ENCODE measurements at places on chromosomes 3 and 15.

GRCh38 chr15:39468331-39468730 lies 112.5 kb upstream of the THBS1 start:
- no peak for DNase-seq

GRCh38 chr3:2851835-2852234 lies 258.3 kb downstream of the IL5RA start:
- no peak for DNase-seq

DNA sequence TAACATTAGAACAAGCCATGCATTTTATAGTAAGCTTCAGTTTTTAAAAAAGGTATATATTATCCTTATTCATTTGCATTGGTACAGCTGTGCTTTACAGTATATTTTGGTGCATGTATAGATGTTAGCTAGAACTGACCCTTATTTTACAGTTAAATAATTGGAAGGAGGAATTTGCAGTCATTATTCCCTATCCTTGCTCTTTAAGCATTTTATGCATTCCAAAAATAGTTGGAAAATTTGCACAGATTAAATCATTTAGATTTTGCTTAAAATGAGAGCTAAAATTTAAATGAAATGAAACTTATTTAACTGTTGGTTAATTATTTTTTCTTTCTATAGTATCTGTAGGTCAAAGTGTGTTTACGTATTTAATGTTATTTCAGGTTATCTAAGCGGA lies 667.1 kb downstream of the NAALADL2 start:
- DNase-seq: no peak

GRCh38 chr15:65212097-65212496 lies 824 bp upstream of the CILP start:
- peak; percentile 11 for DNase-seq

DNA sequence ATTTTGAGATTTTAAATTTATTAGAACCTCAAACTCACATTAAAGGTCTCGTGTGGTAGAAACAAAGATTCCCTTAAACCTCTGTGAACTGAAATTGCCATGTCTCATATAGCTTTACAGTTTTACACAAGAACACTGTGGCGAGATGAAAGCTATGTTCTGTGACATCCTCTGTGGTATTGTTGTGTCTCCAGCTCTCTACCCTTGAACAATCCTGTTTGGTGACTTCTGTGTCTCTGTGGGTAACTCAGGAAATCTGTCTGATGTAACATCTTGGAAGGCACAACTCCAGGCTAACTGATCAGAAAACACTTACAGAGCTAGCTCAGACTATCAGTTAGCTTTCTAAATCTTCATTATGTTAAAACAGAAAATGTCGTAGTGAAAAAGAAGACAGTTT lies 318.8 kb upstream of the GBE1 start:
- no peak for DNase-seq

DNA sequence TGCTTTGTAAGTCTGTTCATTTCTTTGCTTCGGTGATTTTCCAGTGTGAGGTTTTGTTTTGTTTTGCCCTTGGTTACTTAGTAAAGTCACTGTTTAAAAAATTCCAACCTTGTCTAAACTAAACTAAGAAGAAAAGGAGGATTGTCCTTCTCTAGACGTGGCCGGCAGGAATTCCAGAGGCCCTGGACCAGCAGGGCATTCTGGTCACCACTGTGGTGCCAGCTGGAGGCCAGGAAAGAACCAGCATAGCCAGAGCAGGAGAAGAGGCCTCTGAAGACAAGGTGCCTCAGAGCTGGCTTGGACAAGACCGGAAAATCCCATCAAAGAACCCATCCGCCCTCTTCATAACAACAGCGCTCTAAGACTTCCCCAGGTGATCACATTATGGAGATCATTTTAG lies 8.2 kb downstream of the PLOD2 start:
- no peak for DNase-seq

DNA sequence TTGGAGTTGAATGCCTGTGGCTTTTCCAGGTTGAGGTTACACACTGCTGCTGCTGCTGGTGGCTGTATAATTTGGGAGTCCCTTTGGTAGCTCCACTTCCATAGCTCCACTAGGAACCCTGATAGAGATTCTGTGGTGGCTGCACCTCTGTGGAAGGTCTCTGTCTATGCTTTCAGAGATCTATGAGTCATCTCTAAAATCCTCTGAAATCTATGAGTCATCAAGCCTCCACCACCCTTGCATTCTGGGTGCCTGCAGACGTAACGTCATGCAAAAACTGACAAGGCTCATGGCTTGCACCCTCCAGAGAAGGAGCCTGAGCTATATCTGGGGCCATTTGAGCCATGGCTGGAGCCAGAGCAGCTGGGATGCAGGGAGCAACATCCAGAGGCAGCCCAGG lies 1037.0 kb upstream of the CFAP20DC start:
- DNase-seq: peak; percentile 5

DNA sequence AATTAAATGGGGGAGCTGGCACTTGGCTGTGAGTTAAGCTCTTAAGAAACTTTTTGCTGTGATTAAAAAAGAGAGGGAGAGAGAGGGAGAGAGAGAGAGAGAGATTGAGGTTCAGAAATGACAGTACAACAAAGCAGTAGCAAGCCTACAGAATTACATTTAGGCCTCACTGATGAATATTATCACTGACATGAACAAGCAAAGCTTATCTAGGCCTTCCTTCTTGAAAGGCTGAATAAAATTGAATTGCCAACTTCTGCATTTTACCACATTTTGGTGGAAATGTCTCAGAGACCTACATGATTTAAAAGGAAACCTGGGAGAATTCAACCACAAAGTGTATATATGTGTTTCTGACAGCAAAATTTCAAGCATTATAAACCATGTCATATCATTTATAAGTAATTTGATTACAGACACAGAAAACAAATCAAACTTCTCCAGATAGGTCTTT lies 530.8 kb downstream of the SOX2 start:
- no peak for DNase-seq

DNA sequence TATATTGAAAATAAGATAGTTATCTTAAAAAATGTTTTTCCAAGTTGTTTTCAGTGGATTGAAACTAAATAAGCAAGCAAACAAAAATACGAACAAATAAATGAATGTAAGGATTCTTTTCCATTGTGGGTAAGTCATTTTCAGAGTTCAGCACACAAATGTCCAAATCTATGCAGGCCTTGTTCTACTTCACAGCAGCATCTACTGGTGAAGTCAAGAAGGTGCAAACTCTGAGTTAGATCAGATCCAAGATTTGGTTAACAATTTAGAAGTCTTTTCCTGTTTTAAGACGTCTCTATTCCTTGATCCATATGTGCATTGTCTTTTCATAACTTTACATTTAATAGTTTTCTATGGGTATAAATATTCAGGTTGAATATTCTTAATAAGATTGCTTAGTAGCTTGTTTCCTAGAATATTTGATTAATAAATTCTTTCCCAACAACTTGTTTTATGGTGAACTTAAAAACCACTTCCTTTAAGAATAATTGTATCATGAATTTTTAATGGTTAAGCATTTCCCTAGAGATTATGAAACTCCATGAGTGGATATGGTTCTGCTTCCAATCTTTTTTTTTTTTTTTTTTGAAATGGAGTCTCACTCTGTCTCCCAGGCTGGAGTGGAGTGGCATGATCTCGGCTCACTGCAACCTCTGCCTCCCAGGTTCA lies 10.5 kb downstream of the PTX3 start:
- DNase-seq: peak; percentile 81

- DNase-seq: no peak
Observed at GRCh38 chr3:117750674-117751269, 1041.2 kb downstream of the TUSC7 start.

- no peak for DNase-seq
Observed at GRCh38 chr15:52710708-52711389, 31.7 kb upstream of the ATOSA start.

DNA sequence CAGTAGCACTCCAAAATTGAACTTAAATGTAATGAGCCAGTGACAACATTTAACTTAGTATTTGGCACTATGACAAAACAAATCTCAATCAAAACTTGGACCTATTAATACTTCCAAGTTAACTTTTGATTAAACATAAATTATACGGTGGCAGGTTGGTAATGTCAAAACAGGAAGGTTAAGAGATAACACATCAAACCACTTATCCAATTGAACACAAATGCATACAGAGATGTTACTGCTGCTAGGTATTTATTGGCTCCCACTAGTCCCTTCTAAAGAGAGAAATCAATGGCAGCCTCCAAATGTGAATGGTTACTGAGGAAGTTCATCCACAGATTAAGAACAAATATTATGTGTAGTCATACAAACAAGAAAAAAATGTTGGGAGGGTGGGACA lies 1.8 kb downstream of the GSK3B start:
- DNase-seq: no peak

GRCh38 chr3:144109944-144110343 lies 138.3 kb downstream of the DIPK2A start:
- DNase-seq: no peak

DNA sequence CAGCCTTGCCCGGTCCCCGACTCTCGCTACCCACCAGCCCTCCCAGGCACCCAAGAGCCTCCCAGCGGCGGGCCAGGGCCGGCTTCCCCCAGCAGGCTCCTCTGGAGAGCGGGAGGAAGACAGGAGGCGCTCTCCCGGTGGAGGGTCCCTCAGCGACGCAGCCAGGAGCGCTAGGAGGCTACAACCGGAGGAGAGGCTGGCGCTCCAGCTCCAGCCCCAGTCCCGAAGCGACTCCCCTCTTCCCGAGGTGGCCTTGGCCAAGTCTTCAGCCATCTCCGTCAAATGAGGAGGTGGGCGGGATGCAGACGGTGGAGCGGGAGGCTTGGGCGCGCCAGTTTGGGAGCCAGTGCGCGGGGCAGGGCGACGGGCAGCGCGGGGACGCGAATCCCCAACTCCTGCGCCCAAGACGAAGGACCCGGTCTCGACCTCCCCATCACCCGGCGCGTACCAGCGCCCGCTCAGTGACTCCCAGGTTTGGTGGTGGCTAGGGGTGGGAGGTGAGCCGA lies 722 bp downstream of the CHRNA3 start:
- no peak for DNase-seq

DNA sequence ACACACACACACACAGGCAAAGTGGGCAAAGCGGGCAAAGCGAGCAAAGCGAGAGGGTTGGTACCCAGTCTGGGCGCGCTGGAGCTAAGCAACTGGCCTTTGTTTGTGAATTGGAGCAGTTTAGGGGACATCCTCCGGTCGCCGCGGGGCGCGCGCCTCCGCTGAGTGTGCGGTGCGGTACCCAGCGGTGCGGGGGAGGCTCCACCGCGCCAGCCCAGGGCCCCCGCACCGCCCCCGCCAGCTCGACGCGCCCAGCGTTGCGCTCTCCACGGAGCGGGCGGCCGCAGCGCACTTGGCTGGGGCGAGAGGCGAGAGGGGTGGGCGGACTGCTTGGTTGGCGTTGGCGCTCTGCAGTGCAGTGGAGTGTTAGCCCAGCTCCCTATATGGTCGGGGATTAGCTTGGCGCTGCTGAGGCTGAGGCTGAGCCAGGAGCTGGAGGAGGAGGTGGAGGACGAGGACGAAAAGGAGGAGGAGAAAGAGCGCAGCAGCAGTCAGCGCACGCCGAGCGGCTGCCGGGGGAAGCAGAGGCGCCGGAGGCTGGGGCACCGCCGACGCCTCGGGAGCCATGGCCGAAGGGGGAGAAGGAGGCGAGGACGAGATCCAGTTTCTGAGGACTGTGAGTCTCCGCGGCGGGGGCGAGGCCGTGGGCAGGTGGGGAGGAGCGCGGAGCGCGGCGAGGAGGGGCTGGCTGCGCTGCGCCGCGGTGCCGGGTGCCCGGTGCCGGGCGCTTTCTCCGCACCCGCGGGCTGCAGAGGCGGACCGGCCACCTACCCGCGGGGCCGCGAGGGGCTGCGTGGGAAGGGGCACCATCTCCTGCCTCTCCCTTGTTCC lies at the start of gene RYR3:
Gene RYR3, plus strand, starts transcription at position 487 of the 831 bp plus-strand sequence. Its CDS starts 79 bp downstream, at position 566.
- no peak for DNase-seq

DNA sequence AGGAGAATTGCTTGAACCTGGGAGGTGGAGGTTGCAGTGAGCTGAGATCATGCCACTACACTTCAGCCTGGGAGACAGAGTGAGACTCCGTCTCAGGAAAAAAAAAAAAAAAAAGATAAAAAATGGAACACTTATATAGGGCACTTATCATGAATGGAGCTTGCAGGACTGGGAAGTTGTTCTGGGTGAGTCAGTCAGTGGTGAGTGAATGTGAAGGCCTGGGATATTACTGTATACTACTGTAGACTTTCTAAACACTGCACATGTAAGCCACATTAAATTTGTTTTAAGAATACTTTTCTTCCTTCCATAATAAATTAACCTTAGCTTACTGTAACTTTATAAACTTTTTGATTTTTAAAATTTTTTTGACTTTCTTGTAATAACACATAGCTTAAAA lies 59.8 kb downstream of the SFMBT1 start:
- no peak for DNase-seq

- peak; percentile 60 for DNase-seq
Observed at GRCh38 chr3:45987368-45988291, 8.0 kb downstream of the FYCO1 start.

DNA sequence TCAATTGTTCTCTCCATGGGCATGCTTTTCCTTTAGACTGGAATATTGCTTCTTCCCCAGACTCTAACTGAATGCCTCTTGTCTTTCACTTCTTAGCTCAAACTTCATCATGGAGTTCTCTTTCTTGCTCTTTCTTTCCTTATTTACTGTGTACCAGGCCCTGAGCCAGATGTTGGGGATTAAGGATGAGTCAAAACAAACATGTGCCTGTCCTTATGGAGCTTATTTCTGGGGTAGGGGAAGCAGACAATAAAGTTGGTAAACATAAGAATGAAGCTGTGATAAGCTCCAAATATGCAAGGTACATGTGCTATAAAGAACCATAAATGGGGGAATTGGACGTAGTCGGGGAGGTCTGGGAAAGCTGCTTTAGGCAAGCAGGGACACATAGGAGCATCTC lies 145.8 kb downstream of the ALDH1A2 start:
- no peak for DNase-seq

DNA sequence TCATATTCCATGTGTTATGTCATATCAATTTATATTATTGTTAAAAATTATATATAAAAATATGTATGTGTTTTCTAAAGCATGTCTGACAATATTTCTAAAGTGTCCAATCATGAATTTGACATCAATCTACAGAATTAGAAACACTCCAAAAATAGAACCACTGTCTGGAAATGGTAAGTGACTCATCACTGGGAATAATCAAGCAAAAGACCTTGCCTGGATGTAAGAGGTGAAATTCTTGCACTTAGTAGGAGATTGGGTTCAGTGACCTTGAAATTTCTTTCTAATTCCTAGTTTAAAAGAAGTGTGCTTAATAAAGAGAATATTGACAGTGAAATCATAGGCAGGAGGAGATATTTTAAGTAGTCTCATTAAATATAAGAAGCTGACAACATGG lies 188.8 kb downstream of the ZNF385D start:
- no peak for DNase-seq

GRCh38 chr15:74995779-74996765 lies 709 bp downstream of the SCAMP5 start:
- no peak for DNase-seq

DNA sequence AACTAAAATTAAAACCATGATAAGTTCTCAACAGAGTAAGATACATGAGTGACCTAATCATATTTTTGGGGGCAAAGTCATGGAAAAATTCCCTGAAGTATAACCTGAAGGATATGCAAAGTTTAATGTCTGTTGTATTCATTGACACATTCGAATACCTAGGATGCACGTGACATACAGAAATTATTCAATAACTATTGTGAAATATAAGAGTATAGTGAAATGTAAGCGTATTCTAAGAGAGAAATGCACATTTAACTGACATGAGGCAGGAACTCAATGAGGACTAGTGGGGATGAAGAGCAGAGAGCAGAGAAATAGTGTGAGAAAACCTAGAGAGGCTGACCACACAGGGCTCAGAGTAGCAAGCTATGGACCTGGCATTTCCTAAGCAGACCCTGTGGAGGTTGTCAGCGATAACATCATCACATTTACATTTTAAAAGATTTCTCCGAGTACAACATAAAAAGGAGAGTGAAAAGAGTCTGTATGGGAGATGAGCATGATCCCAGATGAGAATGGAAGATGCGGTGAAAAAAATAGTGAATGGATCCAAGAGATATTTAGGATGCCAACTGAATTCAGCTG lies 588.8 kb downstream of the MAGI1 start:
- DNase-seq: no peak

Measured in HCEC 1CT (cell line).